ENCODE measurements at places on chromosomes 6 and 20. TPM values are rescaled to one million over a fixed set of nuclear protein-coding genes. Genes with fewer than 3 reads are reported as not detected.
A peak's percentile ranks its signal among the peaks of the same experiment; 100 is the strongest.

GRCh38 chr6:72031471-72031870 lies 145.1 kb downstream of the RIMS1 start:
- DNase-seq = no peak

GRCh38 chr6:125658759-125659431 lies 90.5 kb upstream of the HEY2 start:
- DNase-seq = no peak

SLC29A1 gene
- total RNA-seq = 140 TPM

DNA sequence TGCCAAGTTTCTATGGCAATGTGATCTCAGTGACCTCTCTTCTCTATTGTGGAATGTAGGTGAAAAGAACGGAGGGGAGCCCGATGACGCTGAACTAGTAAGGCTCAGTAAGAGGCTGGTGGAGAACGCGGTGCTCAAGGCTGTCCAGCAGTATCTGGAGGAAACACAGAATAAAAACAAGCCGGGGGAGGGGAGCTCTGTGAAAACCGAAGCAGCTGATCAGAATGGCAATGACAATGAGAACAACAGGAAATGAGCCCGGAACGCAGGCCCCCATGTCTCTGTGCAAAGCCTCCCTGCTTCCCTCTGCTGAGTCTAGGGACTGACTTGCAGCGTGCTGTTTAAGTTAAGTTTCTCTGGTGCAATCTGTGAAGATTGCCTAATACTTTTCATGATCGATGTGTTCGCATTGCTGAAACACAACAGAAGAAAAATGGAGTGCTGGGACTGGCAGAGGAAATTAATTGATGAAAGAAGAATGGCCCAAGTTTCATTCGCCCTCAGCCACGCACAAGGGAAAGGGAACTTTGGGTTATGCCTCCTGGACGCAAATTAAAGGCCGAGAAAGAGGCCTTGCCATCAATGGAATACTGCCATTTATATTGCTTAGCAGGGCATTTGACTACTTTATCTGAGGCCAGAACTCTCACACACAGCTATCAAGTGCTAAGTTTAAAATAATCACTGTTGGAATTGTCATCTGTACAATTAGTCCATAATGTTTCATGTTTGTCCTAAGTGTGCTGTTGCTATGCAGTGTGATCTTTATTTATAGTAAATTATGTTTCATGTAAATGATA lies 146.4 kb downstream of the AKAP7 start:
- DNase-seq = peak; percentile 67

GRCh38 chr6:49606721-49607390 lies 29.8 kb downstream of the RHAG start:
- peak; percentile 47 for DNase-seq

DNA sequence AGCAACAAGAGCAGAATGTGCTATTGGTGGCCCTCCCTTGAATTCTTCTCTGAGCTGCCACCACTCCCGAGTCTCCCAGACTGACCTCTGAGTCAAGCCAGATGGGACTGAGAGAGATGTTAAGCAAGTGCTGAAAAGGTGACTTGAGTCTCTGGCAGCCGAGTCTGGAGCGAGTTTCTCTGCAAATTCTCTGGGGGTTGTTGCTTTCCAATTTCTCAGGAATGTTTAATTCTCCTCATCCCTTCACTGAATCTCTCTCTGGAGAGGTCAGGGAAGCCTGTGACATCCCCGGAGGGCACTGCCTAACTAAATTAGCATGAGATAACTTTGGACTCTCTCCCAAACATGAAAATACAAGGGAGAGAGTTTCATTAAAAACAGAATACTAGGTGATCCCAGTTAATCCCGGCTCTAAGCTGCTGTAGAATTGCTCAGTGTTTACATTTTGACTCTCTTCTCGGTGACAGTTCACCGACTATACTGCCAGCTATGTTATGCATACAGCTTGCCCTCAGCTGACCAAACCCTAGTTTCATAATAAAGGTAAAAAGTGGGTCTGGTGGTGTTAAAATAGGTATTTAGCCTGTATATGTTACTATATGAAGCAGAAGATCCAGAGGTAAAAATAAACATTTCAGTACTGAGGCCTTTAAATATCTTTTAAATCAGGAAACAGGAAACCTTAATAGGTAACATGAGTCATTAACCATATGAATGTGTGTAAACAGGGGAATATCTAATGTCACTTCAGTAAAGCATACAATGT lies 157.9 kb downstream of the FOXC1 start:
- DNase-seq = no peak

GRCh38 chr6:159375014-159375413 lies 205.8 kb downstream of the FNDC1 start:
- DNase-seq = no peak

TRIM40 gene
- total RNA-seq = 37.3 TPM

DNA sequence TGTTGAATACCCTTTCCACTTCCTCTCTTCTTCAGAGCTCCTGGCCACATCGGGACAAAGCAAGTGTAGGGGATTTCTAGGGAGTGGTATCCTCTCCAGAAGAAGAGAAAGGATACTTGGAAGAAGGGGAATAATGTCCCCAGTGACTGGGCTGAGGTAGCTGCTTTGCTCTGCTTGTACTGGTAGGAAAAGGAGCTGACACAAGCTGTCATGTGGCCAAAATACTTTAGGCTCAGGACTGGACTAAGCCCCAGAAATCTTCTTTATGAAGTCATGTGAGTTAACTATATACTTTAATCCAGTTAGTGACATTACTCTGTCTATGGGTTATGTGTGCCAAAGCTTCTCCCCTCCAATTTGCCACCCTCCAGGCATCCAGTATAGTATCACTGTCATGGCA lies 40.5 kb downstream of the AKIRIN2 start:
- no peak for DNase-seq

- DNase-seq = no peak
Observed at GRCh38 chr20:7841971-7842310, 98.3 kb downstream of the HAO1 start.

DNA sequence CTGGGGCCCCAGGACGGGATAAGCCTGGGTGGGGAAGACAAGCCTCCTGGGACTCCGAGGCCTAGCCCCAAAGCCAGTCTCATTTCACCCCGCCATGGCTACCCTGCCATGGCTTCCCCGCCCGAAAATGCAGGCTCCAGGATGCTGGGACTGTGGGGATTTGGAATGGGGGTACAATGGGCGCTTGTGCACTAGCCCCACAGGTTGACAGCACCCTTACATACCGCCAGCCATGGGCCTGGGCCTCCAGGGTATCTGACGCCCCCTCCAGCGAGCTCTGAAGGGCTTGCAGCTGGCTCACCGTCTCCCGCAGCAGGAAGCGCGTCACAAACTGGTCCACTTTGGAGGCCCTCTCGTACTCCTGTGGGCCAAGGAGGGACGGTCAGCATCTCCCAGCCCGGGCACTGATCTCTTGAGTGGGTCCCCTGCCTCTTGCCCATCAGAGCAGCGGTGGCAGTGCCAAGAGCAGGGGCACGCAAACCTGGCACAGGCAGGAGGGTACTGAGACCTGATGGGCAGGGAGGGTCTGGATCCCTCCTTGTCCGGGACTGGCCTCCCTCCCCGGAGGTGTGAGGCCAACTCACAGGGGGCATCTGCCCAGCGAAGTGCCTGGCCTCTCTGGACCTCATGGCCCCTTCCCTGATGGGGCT lies 2.0 kb upstream of the C20orf144 start:
- DNase-seq = no peak

DNA sequence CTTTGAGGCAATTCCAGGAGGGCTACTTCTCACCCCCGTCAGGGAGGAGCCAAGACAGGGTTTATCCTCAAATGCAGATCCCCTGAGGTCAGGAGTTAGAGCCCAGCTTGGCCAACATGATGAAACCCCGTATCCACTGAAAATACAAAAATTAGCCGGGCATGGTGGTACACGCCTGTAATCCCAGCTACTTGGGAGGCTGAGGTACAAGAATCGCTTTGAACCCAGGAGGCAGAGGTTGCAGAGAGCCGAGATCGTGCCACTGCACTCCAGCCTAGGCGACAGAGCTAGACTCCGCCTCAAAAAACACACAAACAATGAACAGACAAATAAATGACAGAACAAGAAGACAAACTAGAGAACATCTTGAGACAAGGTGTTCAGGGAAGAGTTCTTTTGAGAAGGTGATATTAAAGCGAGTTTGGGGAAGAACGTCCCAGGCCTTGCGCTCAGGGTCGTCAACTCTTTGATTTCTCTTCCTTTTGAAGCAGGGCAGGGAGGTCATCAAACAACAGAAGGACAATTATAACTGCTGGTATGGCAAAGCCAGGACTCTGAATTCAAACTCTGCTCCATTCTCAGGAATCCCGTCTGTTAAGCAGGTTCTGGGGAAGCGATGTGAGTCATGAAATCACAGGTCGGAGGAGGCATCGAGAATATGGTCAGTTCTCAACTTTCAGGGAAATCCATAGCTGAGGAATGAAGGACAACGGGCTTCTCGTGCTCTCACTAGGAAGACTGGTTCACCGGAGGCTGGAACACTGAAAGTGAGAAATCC lies 1.4 kb upstream of the RALY start:
- no peak for DNase-seq

DNA sequence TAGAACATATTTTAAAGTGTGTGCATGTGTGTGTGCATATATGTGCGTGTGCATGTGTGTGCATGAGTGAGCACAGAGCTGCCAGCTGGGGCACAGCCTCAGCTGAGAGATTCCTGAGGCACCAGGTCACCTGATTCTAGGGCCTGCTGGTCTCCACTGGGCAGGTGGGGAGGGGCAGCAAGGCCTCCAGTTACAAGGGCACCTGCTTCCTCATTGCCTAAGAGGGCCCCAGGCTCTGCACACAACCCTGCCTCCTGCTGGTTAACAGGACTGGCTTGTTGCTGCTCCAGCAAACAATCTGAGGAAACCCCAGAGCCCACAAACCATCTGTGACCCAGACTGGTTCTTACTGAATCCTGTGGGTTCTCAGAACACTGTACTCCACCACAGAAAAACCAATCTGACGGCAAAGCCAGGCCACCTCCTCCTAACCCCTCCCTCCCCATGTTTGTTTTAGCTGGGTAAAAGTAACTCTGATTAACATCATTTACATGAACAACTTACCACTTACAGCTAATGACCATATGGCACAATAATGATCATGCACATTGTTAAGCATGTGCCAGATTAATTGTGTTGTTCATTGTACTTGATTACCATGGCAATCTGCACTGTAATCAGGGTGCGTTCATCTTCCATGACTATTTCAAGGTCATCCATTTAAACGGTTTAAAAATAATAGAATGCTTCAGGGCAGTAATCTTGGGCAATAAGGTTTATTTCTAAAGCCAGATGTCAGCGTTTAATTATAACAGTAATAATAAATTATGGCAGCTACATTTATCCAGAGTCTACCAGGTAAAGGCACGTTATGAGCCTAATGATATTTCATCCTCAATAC lies 23.1 kb upstream of the UBE2J1 start:
- peak; percentile 74 for DNase-seq

STMND1 gene
- total RNA-seq = 1.9 TPM

DNA sequence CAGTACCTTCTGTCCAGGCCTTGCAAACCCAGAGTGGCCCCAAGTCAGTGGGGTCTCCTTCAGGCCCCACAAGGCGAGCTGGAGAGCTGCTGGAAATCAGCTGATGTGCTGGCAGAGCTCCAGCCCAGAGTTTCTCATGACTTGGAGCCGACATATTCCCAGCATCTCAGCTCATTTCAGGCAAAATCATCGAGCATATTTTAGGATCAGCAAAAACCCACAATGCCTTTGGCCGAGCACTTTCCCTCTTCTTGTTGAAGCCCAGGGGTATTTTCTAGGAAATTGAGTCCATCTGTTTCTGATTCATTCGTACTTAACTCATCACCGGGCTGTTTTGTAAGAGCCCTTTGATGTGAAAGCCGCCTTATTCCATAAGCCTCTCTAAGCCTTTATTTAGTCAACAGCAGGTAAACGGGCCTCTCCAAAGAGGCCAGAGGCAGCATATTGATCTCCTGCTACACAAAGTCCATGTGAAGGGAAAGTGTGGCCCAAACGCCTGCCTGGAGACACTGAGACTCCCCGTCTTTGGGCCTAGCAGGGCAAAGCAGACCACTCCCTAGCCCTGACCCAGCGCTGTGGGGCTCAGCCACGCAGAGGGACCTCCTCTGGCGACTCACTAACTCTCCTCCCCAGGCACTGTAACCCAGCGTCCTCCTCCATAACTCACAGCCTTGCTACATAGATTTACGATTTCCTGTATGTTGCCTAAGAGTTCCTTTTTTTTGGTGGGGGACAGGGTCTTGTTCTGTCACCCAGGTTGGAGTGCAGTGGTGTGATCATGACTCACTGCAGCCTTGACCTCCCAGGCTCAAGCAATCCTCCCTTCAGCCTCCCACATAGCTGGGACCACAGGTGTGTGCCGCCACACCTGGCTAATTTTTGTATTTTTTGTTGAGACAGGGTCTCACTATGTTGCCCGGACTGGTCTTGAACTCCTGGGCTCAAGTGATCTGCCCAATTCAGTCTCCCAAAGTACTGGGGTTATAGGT lies 12.1 kb upstream of the C20orf203 start:
- no peak for DNase-seq

TRIM15 gene
- 51.4 TPM for total RNA-seq

- no peak for DNase-seq
Observed at GRCh38 chr6:113978084-113978675, 7.2 kb upstream of the HDAC2 start.

DNA sequence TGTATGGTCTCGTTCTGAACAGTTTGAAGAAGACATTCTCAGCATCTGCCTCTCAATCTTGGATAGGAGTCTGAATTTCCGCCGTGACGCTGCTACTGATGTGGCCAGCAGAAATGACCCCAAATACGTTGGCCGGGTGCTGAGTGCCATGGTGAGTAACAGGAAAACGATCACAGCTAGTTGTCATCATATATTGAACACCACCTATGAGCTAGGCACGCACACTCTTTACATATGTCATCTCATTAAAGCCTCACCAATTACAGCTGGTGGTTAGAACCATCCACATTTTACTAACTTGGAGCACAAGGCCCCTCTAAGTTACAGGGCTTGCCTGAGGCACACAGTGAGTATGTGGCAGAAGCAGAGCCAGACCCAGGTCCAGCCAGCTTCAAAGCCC lies 17.1 kb downstream of the TGM3 start:
- no peak for DNase-seq

GRCh38 chr6:16249971-16250370 lies 11.6 kb downstream of the GMPR start:
- DNase-seq = no peak

GRCh38 chr6:88006557-88006956 lies 41.1 kb upstream of the SPACA1 start:
- no peak for DNase-seq

DNA sequence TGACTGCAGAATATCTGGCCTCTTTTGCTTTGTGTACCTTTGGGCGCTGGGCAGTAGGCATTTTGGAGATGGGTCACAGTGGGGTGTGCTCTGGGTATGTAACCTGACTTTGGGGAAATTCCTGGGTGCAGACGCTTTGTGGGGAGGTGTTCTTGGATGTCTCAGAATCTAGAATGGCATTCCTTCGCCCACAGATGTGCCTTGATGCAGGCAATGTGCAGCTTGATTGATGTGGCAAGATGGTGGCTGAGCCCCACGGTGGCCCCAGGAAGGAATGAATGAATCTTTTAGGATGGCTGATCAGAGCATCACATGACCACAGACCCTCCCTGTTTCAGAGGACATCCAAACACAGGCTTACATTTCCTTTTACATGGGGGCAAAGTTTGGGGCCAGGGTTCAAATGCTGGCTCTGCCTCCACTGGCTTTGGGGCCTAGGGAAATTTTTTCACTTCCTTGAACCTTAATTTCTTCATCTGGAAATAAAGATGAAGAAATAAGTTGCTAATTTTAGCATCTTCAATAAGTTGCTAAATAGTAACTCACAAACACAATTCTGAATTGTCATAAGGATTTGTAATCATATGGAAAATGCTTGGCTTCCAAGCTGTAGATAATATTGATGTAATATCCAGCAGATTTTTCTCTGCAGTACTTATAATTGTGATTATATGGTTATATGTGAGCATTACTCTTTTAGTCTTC lies 5.6 kb downstream of the PPP1R16B start:
- no peak for DNase-seq

- DNase-seq = no peak
Observed at GRCh38 chr6:164063346-164063745, 648.8 kb downstream of the QKI start.

Data from mucosa of descending colon (tissue), 3 donors.